ENCODE measurements at places on chromosomes 7 and 10.

DNA sequence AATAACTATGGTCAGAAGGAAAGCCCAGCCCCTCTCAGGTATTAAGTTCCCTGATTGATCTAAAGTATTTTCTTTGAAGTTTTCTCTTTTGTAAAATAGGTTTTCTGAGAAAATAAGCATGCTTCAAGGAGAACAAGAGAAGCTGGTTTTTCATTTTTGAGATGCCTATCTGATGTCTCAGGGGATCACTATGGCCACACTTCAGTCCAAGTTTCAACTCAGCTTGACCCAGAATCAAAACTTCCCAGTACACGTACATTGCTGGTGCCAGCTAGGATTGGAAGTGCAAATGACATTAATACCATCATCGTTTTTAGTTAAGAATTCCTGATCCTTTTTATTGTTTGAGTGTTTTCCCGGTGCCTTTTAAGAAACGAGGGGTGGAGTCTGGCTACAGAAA lies 7.2 kb downstream of the ITIH5 start:
- no peak for DNase-seq

DNA sequence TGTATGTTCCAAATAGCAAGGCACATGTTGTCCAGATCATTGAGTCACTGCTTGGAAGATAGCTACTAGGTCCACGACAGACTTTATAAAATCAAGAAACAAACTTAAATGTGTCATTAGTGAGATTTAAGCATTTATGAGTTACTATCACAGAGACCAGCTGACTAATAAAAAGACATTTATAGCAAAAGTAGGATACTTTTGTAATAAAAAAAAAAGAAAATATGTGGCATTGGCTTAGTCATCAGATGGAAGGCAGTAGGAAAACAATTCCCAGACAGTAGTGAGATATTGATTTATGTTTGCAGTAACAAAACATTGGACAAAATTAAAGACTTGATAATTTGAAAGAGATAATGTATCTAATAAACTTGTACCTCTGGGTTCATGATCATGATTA lies 881.0 kb upstream of the LRRN3 start:
- no peak for DNase-seq

DNA sequence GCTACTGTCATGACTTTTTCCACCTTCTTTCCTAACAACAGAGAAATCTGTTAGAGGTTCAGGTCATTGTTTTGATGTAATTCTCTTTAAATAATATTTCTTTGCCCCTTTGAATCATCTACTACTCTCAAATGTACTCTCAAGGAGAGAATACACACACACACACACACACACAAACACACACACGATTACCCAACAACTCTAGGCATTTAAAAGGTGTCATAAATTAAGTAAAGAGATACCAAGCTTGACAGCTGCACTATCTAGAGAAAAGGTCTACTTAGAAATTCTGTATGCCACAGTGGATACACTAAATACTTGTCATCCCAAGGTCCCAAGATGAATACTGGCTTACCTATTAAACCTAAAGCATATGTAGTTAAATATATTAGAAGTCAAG lies 4.8 kb downstream of the PANK1 start:
- DNase-seq, result no peak

DNA sequence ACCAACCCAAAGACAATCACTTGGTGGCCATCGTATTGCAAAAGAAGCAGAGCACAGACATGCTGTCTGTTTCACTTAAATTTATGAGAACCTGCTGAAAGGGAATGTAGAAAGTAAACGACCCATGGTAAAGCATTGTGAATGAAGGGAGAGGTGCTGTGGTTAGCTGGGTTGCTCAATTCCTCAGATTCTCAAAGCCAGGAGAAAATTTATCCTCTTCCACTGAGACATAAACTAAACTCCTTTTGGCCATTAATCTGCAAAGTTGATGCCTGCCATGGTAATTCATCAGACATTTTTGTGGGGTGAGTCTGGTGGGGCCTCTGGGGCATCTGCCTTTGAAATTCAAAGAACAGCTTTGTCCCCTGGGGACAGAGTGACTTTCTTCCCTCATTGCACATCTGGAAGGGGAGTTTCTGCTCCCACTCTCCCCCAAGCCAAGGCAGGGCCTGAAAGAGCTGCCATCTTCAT lies 951.0 kb downstream of the LRMDA start:
- no peak for DNase-seq

DNA sequence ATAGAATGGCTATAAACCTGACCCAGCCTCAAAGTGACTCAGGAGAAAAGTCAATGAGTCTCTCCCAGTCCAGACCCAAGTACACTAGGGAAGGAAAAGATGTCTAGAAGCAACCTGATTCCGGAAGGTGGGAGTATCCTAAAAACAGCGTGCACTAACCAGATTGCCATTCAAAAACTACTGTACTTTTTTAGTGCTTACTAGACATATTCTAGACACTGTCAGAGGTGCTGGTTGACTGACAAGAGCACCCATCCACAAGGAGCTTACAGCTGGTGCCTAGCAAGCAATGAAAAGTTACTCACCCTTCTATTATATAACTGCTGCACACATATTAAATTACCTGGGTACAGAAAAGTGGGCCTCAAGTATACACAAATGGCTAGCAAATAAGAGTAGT lies 81.0 kb downstream of the SIRT1 start:
- DNase-seq, result no peak

DNA sequence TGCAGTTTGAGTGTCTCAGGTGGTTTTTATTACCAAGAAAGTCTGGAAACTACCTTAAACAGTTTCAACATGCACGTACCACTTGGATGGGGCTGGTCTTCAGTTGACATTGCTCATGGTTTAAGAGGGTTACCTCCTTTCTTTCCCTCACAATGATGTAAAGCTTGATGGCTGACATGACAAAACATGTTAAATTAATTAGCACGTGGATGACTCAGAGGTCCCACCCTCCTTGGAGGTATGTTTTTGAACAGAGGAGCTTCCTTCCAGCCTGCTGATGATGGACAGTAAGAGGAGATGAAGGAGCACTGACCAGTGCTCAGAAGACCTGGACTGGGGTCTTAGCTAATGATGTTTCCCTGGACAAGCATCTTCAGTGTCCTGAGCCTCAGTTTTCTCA lies 322.3 kb upstream of the PODXL start:
- no peak for DNase-seq

GRCh38 chr7:16695621-16696237 lies 49.7 kb downstream of the BZW2 start:
- DNase-seq, result peak; percentile 71

GRCh38 chr7:101575721-101576120 lies 53.4 kb downstream of the MYL10 start:
- no peak for DNase-seq

Measured in Panc1 (cell line).